ENCODE measurements at places on chromosomes 7 and 10.

- DNase-seq = no peak
Measured at GRCh38 chr7:46291601-46292150, 370.6 kb upstream of the IGFBP3 start.

- peak; percentile 34 for DNase-seq
Measured at GRCh38 chr10:46520941-46521340, 35.5 kb downstream of the GPRIN2 start.

GRCh38 chr10:83935339-83935736 is 204.0 kb upstream of the GHITM start:
- no peak for DNase-seq

DNA sequence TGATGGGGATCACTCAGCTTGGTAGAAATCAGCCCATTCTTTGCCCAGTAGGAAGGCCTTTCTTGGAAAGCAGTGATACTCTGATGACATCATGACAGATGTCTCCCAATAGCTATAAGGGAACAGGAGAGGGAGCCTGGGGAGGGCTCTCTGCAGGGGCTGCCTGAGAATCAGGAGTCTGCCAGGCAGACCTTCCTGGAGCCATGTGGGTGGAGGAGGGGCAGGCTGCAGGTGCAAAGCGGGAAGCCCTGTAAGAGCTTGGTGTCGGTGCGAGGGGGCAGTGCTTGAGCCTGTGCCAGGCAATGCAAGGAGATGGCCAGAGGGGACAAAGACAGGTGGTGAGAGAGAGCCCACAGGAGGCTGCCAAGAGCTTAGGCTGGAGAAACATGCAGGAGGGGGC is 5.0 kb upstream of the TNS3 start:
- no peak for DNase-seq

DNA sequence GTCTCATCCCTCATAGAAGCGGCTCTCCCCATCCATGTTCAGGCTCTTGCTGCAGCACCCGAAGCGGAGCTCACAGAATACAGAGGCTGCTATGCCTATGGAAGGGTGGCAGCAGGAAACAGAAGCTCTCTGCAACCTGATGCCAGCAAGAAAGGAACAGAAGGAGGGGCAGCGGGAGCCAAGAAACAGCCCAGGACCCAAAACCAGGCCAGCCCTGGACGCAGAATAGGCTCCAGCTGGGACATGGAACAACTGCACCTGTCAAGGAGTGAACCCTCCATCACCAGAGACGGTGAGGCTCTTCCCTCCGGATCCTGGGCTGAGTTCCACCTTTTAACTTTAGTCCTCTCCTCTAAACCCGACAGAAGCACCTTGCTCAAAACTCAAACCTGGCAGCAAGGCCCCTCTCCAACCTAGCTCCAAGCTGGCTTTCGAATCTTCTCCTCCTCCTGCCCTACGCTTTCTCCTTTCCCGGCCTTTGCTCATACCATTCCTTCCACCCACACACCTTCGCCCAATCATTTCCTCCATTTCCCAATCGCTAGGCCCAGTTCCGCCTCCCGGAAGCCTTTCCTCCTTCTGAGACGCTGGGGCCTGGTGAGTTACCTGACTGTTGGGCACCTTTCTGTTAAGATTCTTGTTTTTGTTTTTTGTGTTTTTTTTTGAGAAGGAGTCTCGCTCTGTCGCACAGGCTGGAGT is 122.8 kb upstream of the ZNF92 start:
- DNase-seq = no peak

- DNase-seq = no peak
Measured at GRCh38 chr10:129897871-129898626, 66.0 kb downstream of the EBF3 start.

DNA sequence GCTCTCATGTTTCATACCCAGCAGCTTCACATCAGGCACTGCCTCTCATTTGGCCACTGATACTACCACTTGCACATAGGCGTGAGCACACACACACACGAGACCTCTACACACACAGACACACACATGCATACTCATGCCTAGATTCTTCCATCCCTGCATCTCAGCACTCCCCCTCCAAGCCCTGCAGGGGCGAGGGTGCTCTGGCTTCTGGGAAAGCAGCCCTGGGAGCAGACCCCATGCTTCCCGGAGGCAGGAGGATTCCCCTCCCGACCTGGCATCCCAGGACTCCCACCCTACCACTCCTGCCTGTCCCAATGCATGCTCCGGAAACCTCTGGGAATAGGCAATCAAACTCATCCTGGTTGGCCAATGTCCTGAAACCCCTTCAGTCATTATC is 89.1 kb upstream of the SMNDC1 start:
- DNase-seq = no peak

DNA sequence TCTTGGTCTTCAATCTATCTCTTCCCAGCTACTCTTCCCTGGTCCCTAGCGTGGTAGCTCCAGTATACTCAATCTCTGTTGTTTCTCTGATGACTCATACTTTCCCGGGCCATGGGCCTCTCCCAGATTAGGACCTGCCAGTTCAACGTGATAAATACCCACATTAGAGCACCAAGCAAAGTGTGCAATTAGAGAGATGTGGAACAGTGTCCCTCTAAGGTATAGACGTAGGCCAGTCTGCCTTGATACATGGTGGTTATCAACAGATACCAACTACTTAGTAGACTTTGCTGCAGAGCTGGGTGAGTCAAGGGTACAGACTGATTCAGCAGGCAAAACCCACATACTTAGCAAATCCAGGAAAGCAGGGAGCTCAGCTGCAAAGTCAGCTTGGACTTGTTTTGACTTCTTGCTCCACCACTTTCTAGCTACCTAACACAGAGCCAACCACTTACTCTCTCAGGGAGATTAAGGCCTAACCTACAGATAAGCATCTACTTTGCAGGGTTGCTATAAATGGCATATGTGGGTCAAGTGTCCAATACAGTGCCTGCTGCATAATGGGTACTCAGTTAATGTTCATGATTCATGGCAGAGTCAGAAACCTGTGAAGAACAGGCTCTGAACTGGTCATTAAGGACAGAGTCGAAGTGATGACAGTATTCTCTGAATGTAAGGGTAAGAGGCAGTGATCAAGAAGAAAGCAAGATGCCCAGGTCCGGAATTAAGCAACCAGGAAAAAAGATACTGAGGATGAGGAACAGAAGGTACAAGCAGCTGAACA is 176.1 kb downstream of the CHN2 start:
- DNase-seq = peak; percentile 40

DNA sequence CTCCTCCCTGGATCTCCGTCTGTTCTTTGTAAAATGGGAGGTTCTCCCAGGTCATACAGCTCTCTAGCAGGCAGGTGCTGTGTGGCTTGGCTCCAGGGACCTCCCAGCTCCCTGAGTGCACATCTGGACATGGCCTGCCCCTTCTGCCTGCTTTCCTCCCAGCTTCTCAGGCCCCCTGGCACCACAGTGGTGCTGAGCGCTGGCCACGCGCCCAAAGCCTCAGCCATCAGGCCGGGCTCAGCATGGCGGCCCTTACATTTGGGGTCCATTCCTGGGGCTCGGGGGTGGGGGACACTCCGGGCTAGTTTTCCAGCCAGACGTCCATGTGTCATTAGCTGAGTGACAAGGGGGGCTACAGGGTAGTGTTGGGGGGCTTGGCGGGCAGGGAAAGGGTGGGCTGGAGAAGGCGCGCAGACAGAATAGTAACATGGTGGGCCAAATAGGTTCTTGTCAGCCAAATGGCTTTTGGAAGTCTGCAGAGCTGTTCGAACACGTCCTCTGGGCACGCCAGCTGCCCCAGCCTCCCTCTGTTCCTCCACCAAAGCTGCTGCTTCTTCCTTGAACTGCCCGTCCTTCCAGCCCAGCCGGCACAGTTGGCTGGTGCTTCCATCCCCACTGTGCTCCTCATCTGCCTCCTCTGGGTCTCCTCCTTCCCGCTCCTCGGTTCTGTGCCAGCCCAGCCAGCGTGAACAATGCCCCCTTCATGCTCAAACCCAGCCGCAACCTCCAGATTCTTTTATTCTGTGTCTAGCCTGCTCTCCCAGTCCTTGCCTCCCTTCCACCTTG is 65.9 kb downstream of the GOLGA7B start:
- no peak for DNase-seq

- DNase-seq = no peak
Measured at GRCh38 chr7:93830141-93830925, 60.2 kb downstream of the TFPI2 start.

- no peak for DNase-seq
Measured at GRCh38 chr7:130560972-130561371, 69.1 kb downstream of the MEST start.

DNA sequence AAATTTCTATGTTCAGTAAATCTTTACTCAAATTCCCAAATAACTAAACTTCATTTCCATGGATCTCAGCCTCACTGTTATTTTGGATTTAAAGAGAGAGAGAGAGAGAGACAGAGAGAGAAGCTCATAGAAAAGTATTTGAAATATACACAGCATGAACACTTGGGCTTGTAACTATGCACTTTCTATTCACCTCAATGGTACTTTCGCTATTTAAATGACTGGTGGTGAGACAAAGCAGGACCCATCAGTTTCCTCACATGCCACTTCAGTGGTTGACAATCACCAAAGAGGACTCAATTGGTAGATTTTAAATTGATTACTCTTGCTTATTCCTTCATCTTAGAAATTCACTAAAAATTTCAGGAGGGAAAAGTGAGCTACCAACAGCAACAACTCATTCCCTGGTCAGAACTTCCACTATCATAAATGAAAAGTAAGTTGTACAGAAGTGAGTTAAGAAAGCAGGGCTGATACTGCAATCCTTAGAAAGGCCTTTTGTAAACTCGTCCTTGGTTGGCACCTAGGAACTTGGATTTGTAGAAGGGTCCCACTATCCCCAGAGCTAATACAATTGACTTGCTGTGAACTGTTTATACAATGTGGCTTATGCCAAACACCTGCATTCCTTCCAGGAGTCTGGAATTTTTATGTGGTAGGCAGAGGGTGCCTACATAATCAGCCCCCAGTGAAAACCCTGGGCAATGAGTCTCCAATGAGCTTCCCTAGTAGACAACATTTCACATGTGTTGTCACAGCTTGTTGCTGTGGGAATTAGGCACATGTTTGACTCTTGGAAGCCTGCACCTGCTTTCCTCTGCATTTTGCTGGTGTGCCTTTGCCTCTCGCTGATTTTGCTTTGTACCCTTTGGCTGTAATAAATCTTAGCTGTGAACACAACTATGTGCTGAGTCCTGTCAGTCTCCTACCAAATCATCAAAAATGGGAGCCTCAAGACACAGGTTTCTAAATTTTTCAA is 10.8 kb downstream of the ERLIN1 start:
- no peak for DNase-seq

DNA sequence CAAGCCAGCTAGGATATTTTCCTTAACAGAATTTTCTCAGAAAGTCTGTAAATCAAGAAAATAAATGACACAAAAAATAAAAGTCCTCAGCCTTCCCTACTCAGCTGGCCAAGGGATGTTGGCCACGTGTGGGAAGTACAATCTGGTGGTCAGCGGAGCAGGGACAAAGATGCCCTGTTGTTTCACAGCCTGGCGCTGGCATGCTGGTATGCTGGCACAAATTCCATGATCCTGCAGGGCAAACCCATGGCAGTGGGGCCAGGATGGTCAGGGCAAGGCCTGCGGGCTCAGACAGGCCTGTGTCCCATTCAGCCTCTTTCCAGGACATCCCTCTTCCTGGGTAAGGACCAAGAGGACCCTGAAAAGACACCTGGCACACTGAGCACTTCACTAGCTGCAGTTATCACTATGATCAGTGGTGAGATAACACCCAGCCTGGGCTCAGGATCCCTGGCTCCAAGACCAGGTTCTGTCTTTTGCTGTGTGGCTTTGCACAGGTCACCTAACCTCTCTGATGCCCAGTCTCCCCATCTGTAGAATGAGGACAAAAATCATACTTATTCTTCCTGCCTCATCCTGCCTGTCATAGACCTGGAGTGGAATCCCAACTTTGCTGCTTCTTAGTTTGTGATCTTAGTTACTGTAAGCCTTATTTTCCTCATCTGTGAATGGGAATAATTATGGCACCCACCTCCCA is 10.8 kb upstream of the HSPA12A start:
- no peak for DNase-seq

Data from endodermal cell (in vitro differentiated cells).